ENCODE measurements at places on chromosomes 1 and 21. TPM values are rescaled to one million over a fixed set of nuclear protein-coding genes. Genes with fewer than 3 reads are reported as not detected.
A peak's percentile ranks its signal among the peaks of the same experiment; 100 is the strongest.

DNA sequence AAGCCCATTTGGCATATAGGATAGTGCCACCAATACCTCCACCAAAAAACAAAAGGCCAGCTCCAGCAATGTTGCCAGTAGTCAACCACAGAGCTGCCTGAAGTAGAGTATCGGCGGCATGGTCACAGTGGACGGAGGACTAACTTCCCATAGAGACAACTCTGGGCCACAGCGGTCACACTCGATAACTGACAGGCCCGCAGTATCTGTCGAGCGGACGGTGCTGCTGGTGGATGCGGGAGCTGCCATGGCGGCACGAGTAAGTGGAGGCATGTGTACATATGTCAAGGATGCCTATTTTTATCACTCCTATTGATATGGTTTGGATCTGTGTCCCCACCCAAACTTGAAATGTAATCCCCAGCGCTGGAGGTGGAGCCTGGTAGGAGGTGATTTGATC, 4.1 kb downstream of the KRTAP12-1 start:
- no peak for DNase-seq

- no peak for DNase-seq
Observed at GRCh38 chr1:36231191-36231590, 6.9 kb downstream of the THRAP3 start.

DNA sequence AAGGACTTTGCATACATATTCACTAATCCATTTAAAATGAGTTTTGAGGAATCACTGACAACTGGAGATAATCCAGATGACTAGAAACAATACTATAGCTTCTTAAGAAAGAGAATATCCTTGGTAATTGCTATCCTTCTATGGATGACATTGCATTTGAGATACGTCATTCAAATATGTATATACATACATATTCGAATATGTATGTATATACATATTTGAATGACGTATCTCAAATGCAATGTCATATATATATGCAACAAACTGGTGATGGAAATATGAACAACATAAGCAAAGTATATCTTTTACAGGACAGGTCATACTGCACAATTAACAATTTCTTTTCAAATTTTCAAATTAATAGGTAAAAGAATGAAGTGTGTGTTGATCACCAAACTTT, 41.7 kb downstream of the EXTL2 start:
- DNase-seq, result no peak

- DNase-seq, result no peak
Observed at GRCh38 chr1:22490309-22490708, 38.7 kb downstream of the ZBTB40 start.

DNA sequence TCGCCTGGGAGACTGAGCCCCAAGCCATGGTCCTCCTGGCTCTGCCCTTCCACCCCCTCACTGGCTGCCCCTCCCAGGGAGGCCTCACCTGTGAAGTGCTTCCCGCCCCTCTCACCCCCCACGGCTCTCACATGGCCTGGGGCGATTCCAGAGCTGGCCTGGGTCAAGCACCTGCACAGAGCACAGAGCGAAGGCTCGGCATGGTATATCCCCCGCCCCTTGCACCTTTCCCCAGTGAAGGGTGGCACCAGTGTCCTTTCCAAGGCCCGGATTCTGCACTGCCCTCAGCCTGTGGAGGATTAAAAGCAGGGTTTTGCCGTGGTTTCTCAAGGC, 1.1 kb upstream of the AJAP1 start:
- DNase-seq, result no peak

DNA sequence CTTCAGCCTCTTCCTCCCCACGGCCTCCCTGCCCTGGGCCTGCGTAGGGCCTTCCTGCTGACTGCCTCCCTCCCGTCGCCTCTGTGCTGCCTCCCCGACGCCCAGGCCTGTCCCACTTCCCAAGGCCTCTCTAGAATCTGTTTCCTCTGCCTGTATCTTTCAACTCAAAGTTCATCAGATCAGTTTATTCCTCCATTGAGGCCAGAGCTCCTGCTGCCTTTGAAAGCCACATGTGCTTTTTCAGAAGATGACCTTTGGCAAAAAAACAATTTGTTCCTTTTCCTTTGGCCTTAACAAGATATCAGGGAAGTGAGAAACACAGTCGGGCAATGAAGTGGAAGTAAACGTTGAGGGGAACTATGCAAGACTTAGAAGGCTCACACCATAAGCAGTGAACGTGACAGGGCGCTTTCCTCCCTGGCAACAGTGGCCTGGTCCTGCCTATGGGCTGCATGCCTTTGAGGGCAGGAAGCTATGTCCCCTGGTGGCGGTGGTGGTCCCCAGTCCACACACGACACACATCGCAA, 85.9 kb downstream of the PSMG1 start:
- no peak for DNase-seq

GRCh38 chr1:181640956-181641355, 157.6 kb downstream of the CACNA1E start:
- DNase-seq, result no peak

GRCh38 chr1:20411196-20411980, 74.6 kb downstream of the CAMK2N1 start:
- DNase-seq, result peak; percentile 33

BSND gene
- total RNA-seq, result 0.09 TPM

ATAD3C gene
- total RNA-seq, result 2.9 TPM

WNT2B gene
- 165 TPM for total RNA-seq

TNNT2 gene
- 37.1 TPM for total RNA-seq
